ENCODE measurements at places on chromosomes 4 and X.

DNA sequence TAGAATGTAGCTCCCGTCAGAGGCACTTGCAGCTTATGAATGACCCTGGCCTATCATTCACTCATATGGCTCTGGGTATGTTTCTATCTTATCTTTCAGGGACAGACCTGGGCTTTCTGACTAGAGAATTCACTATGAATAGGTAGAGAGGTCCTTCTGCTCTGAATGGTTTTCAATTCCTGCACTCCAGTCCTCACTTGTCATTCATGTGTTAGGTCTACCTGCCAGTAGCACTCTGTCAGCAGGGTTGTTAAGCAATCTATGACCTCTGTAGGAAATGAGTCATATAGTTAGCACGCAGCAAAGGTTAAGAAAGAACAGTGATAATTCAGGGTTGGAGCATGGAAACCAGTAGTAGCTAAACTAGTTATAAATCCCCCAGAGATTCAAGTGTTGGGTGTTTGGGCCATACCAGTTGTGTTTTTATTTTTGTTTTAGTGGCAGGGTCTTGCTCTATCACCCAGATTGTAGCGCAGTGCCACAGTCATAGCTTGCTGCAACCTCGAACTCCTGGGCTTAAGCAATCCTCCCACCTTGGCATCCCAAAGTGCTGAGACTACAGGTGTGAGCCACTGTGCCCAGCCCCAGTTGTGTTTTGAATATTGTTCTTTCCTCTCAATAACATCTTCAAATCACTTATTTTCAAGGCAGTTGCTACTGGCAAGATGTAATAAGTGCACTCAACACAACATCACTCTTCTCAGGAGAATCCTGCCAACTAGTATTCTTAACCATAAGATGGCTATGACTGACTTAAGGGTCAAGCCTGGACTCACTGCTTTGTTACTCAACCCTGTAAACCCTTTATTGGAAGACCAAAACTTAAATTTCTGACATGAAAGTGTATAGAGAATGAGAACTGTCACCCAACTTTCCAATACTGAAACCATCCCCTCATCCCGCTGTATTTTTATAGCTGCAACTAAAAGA is 25.1 kb downstream of the ARL13A start:
- DNase-seq, result no peak

DNA sequence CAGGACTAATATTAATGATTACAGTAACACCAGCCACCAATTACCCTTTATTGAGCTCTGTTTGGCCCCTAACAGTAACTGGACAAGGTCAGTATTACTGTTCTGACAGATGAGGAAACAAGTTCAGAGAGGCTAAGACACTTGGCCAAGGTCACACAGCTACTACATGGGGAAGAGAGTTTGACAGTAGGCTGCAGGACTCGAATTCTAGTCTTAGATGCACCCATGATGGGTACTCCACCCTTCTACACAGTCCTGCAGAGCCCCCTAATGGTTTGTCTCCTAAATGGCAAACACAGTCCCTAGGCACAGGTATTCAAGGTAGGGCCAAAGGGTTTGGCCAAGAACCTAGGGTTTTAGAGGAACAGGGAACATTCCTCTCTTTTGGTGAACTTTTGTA is 93.9 kb downstream of the NSUN7 start:
- no peak for DNase-seq

- no peak for DNase-seq
These were observed 89.4 kb upstream of the PSAPL1 start for GRCh38 chr4:7524064-7524682.

DNA sequence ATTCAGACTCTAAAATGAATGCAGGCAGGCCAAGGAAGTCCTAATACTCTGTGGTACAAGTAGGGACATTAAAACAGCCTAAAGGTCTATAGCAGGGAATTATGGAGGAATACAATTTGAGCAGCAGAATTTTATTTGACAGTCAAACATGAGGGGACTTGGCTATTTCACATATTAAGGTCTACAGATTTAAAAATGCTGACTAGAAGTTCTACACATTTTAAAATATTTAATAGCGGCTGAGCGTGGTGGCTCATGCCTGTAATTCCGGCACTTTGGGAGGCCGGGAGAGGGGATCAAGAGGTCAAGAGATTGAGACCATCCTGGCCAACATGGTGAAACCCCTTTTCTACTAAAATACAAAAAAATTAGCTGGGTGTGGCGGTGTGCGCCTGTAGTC is 10.8 kb downstream of the HAUS3 start:
- no peak for DNase-seq

DNA sequence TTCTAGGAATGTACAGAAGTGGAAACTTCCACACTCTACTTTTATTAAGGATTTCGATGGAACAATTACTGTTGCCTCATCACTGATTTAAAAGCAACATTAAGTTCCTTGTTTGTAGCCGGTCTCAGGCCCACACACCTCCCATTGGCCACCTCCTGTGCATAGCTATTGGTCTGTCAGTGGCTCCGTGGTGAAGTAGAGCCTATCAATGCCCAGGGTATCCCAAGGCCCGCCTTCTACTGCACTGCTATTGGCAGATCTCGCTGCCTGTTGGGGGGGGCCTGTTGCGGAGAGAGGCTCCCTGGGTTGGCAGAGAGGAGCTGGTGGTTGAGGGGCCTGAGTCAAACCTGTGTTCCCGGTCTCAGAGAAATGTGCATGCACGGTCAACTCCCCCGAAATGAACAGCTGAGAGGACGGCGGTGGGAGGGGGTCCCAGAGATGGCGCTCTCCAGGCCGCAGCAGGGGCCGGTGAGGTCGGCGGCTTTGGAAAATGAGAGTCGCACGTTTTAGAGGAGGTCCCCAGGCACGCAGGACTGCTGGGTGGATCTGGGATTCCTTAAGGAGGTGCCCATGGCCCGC is 4.9 kb upstream of the ARAF start:
- peak; percentile 51 for DNase-seq

- DNase-seq, result no peak
These were observed 12.0 kb upstream of the UFSP2 start for GRCh38 chr4:185437809-185438208.
